ENCODE measurements at places on chromosomes 1 and 21.

DNA sequence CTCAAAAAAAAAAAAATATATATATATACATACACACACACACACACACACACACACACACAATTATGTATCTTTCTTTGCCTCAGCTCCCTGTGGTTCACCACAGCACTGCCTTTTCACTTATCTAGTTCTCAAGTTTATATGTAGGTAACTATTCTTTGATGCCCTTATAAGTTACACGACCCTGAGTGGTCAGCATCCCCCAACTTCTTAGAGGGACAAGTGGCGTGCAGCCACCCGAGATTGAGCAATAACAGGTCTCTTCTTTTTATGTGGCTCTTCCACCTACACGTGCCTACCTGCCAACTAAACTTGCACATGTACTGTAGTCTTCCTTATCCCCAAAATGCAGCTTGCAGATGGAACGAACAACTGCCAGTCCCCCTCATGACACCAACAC, 120.8 kb downstream of the GABPA start:
- DNase-seq: no peak

DNA sequence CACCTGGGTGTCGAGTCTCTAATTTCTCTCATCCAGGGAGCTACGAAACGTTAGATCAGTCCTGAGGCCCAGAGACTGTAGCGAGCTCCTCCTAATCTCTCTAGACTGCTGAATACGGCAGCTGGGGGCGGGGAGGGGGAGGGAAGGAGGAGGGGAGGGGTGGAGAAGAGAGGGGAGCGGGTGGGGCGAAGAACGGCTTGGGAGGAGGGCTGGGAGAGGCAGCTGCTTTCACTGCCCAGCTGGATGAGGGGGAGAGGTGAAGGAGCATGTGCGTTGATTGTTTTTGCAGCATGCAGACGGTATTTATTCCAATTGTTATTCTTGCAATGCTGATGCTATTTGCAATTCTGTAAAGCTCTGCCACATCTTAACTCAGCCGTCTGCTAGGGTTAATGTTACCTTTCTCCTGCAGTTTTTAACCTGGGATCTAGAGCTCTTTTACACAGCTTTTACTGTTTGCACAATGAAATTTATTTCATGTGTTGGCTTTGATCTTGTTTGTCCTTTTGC, 790 bp downstream of the DNAJC6 start:
- DNase-seq: no peak

- no peak for DNase-seq
Observed at GRCh38 chr1:7375781-7376660, 395.1 kb upstream of the VAMP3 start.

DNA sequence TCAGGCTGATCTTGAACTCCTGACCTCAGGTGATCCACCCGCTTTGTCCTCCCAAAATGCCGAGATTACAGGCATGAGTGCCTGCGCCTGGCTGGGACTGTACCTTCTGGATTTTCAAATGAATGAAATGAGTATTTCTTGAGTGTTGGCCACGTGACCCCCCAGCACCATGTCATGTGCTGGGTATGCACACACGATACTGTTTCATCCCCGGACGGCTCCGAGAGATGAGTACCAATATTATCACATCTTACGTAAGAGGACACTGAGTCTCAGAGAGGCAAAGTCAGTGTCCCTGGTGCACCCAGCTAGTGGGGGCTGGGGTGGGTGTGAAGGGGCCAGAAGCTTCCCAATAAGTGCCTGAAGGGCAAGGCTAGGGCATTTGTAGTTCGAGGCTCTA, 780 bp upstream of the CROCC start:
- DNase-seq: no peak

- no peak for DNase-seq
Observed at GRCh38 chr1:10541286-10541685, 66.5 kb downstream of the PEX14 start.

DNA sequence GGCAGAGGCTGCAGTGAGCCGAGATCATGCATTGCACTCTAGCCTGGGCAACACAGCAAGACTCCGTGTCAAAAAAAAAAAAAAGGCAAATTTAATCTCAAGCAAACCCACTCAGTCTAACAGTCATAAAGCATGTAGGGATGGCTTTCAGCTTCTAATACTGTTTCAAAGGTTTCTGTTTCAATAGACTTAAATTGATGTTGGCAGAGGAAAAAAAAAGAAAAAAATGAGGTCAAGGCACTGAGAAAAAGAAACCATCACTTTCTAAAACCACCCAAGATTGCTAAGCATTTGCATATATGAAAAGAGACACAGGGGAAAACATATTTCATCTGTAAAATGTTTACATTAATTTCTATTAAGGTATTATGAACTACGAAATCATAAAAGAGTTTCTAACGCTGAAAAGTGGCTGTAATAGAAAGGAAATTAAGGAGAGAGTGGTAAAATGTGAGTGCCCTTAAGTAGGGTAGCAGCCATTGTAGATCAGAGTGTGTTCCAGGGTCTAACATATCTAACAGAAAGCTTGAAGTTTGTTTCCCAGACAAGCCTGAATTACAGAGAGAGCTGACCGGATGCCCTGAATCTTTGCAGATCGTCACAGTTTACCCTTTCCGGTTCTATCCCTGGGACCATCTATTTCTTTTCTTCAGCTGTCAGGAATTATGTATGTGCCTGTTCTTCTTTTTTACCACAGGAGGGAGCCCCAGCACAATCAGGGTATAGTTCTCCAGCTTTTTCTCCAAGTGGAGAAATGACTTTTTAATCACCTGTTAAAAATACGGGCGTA, 70.0 kb downstream of the PLD5 start:
- no peak for DNase-seq

- DNase-seq: no peak
Observed at GRCh38 chr1:96075704-96076455, 645.7 kb upstream of the PTBP2 start.

GRCh38 chr1:115251856-115252255, 86.2 kb downstream of the NGF start:
- no peak for DNase-seq
